Amygdala (tissue), 56 donors: ENCODE measurements at places on chromosomes 5 and 9.

- no peak for DNase-seq
Measured at GRCh38 chr9:90868555-90868954, 66.9 kb downstream of the SYK start.

DNA sequence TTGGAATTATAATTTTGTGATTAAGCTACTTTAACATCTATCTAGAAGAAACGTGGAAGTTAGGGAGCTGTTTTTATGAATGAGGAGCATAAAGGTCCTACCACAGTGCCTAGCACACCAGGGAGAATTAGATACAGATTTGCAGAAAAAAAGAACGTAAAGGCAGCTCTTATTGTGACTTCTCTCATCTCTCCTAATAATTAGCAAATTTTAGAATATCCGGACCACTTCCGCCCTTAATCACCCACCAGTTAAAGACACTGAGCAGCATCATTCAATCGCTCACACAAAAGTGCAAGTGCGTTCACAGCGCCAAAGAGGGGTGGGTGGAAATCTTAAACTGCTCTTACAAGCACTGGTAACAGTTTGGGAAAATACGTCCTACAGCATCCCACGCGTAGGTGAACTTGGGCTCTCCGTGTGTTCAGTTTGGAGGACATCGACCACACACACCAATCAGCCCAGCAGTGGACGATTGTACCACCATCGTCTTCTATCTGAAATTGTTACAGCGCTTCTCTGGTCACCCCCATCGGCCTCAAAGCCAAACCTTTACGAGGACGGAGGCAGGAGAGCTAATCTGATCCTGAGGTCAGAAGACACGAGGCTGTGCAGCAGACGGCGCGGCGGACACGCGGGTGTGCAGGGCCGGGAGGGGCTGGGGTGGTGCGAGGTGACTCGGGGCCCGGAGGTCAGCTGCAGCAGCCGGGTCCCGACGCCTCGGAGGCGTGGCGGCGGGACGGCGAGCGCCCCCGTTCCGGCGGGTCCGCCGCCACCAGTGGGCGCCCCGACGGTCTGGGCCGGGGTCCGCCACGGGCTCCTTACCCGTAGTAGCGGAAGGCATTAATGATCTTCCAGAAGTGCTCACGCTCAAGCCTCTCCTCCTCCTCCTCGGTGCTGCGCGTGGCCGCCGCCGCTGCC lies 646 bp downstream of the CARNMT1 start:
- peak; percentile 29 for DNase-seq

- no peak for DNase-seq
Measured at GRCh38 chr9:68507130-68507805, 33.4 kb downstream of the TMEM252 start.

- DNase-seq, result no peak
Measured at GRCh38 chr5:81246697-81247096, 13.6 kb downstream of the CKMT2 start.

- DNase-seq, result no peak
Measured at GRCh38 chr9:18056993-18057369, 417.0 kb upstream of the ADAMTSL1 start.

DNA sequence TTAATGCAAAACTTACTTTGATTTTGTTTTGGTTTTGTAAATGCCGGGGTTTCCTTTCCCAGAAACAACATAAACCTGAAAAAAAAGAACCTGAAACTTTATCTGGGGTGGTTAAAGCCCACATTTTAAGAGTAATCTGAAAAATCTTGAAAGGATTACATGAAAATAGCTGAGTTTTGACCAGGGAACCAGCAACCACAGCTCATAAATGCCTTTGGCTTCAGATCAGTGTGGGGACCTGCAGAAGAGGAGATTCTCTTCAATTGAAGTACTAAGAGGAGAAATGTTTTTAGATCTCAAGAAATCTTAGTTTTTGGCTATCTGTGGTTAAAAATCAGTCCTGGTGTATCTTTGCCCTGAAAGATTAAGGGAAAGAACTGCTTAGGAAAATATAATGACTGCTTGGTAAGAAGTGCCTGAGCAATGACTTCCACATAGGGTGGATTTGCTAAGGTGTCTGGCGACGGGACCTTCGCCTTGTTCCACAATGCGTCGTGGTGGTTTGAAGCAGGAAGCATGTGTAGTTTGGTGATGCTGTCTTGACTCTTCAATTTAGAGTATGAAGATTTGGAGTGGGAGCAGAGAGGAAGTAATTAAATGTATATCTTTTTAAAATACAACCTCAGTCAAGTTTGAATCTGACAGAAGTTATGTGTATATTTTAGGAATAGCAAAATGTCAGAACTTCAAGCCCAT lies 186.5 kb downstream of the MAN2A1 start:
- DNase-seq, result no peak

DNA sequence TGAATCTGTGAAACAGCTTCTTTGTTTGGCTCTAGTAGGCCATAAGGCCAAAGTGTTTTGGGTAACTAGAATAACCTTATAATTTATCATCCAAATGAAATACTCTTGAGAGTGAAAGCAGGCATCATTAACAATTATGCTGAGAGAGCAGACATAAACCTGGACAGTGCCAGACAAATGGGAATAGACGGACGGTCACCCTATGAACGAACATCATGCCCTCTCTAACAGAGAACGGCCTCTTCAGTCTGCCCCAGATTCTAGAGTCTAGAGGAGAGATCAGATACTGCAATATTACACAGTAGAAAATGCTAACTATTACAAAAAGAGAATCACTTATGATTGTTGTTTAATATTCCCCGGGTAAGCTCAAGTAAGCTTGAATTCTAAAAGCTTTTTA lies 68.5 kb downstream of the APBA1 start:
- DNase-seq, result no peak

GRCh38 chr5:139204196-139204595 lies 6.0 kb upstream of the SIL1 start:
- DNase-seq, result no peak

GRCh38 chr5:55236800-55237199 lies 3.4 kb upstream of the CCNO start:
- DNase-seq, result no peak

DNA sequence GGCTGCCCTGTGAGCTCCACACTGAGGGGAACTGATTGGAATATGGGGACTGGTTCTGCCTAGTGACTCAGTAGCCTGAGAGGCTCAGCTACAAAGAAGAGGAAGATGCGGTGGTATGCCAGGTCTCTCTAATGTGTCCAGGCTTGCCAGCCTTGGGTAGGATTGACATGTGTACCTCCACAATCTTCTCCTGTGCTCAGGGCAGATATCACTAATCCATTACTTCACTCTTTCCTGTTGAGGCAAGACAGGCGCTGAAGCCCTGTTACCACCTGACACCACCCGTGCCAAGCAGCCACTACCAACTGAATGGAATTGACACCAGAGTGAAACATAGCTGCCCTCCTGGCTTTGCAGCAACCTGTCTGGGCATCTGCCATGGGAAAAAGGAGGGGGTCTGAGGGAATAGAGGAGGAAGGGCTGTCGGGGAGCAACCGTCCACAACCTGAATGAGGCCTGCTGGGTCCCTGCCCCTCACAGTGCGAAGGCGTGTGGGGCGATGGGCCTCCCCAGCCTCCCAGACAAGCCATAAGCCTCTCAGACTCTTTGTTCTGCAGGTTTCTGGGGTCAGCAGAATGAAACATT lies 114.7 kb upstream of the CXCL14 start:
- DNase-seq, result no peak

- DNase-seq, result no peak
Measured at GRCh38 chr5:32909207-32909606, 198.1 kb downstream of the NPR3 start.

DNA sequence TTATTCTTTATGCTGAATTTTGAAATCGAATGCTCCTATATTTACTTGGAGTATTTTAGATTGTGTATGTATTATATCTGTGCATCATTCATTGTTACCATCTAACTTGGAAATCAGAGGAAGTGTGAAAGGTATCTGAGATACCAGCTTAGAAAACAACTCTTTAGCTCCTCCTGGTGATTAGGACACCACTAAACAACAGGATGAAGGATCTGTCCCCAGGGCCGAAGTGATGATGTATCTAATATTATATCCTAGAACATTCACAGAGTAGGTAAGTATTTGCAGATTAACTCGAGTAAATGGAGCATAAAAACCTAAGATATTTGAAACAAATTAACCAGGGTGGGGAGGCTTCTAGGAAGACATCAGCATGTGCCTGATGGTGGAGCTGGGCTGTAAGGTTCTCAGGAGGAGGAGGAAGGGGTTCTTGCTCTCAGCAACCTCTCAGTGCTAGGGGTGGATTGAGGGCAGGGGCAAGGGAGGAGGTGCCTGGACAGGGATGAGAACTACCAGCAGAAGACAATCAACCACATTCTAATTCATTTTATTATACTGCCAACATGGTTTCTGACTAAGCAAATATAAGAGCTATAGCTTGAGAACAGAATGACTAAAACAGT lies 2.6 kb upstream of the NFIL3 start:
- no peak for DNase-seq
